ENCODE measurements at places on chromosomes 5 and 9. TPM values are rescaled to one million over a fixed set of nuclear protein-coding genes. Genes with fewer than 3 reads are reported as not detected.

- DNase-seq, result peak; percentile 67
These were observed 24.8 kb upstream of the HNRNPA0 start for GRCh38 chr5:137778772-137779564.

GRCh38 chr9:123631862-123632261 is 275.9 kb downstream of the CRB2 start:
- no peak for DNase-seq

DNA sequence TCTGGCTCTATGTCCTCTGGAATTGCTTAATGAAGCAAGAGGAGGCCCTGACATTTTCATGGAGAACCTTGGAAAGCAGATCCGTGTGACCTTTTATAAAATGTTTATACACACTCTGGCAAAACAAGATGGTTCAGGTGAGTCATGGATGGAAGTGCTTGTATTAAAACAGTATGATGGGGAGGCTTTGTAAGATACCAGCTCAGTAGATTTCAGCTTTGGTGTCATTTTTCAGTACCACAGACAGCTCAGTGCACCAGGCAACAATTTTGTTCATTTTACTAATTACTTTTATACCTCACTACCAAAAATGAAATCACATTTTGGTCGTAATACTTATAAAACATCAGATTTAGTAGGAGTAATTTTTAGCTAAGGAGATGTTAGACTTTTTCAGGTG is 5.2 kb downstream of the KCNN2 start:
- DNase-seq, result no peak

GRCh38 chr5:133401731-133402347 is 210.5 kb downstream of the FSTL4 start:
- no peak for DNase-seq

DNA sequence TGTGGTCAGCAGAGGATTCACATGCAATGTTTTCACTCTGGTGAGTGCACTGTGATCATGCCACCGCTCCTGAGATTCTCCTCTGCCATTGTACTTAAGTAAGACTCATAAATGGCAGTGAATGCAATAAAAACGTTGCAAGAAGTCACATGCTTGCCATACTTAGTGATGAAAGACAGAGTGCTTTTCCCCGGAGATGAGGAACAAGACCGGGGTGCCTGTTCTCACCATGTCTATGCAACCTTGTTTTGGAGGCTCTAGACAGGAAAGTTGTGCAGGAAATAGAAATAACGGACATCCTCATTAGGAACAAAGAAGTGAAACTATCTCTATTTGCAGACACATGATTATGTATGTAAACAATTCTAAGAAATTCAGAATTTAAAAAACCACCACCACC is 84.7 kb upstream of the IRX2 start:
- no peak for DNase-seq

GRCh38 chr5:4079831-4080230 is 484.2 kb downstream of the IRX1 start:
- no peak for DNase-seq

- no peak for DNase-seq
These were observed 39.1 kb upstream of the FLT4 start for GRCh38 chr5:180688330-180689070.

DNA sequence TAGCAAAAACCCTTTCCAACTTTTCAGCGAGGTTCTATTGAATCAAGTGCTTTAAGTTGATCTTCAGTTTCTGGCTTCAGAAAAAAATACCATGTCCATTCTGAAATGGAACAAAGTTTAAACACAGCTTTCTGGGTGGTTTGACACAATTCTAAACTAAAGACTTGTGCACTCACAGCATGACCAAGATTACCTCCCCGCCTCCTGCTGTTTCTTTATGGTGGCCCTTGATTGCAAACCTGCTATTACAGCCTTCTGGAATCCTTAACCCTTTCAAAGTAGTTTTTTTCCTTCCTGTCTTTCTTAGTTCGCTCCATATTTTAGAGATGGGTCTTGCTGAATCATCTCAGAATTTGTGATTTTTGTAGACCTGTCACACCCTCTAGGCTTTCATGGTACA is 135.9 kb upstream of the FBN2 start:
- no peak for DNase-seq

- DNase-seq, result no peak
These were observed 56.1 kb upstream of the NTRK2 start for GRCh38 chr9:84613431-84613830.

DNA sequence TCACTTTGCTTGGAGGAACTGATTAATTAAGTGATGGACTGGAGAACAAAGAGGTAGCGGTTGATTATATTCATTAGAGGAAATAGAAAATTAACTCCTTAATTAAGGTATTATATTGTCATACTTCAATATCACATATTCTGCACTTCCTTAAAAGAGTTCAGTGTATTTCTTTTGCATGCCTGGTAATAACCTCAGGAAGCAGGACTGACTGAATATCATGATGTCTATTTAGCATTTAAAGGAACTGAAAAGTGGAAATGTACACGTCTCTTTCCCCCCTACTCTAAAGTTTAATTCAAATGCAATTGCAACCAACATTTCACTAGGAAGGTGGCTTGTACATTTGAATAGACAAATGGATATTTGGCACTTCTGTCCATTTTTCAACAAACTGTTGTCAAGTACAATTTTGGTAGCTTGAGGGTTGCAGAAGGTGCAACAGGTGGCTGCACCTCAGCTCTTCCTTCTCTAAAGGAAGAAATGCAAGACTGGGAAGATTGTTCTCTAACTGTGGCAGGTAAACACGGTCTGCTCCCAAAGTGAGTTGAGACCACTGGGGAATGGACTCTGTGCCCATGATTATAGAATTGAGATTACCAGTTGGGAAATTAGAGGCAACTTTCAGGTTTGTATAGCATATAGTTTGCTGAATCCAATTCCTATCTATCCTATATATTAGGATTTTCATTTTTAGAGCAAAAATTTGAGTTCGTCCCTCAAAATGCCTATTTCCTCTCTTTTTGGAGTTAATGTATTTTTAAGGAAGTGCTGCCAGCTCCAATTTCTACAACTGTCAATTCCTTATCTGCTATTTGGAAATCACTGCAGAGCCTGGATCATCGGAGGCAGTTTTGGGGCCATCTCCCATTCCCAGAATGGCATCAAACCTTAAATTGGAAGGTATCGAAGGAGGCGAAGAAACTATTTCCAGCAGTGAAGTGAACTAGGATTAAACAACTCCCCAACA is 98.9 kb upstream of the TAF11L2 start:
- DNase-seq, result no peak

GRCh38 chr5:157593052-157593757 is 17.6 kb upstream of the ADAM19 start:
- DNase-seq, result no peak

DNA sequence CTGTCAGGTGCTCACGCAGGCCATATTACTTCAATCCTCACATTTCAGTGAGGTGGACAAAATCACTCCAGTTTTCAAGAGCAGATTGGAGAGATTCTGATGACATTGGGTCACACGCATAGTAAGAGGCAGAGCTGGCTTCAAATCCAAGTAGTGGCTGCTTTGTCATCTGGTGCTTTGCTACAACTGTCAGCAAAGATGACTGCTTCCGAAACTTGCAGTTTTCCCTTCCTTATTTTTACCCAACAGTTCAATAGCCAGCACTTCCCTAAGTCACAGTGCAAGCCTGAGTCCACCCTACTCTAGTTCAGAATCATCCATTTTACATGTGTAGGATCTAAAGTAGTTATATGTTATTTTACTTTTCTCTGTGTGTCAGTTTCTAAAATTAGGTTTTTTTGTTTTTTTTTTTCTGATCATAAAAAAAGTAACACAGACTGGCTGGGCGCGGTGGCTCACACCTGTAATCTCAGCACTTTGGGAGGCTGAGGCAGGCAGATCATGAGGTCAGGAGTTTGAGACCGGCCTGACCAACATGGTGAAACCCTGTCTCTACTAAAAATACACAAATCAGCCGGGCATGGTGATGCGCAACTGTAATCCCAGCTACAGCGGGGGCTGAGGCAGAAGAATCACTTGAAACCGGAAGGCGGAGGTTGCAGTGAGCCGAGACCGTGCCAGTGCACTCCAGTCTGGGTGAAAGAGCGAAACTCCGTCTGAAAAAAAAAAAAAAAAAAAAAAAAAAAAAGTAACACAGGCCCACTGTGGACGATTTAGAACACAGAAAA is 49.6 kb downstream of the ANKDD1B start:
- no peak for DNase-seq

DNA sequence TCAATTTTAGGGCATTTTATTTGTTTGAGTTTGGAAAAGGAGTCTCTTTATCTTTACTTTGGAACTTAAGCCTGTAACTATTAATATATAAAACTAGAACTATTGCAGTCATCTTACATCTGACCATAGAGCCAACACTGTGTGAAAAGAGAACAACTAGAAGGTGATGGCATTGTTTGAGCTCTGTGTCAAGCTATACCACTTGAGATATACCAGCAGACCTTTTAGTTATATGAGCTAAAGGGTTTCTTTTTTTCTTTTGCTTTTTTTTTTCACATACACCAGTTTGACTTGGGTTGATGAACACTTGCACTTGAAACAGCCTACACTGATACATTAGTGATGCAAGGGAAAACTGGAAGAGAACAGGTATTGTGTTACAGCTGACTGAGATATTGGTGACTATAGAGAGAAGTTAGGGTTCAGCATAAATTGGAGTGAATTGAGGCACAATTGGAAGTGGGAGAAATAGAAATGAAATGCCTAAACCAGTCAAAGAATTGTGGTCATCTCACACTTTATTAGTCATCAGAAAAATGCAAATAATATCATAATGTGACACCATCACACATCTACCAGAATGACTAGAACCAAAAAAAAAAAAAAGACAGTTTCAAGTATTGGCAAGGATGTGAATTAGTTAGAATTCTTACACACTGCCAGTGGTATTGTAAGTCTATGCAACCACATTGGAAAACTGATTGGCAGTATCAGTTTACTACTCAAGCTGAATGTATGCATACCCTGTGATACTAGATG is 60.9 kb downstream of the ADRB2 start:
- no peak for DNase-seq

DNA sequence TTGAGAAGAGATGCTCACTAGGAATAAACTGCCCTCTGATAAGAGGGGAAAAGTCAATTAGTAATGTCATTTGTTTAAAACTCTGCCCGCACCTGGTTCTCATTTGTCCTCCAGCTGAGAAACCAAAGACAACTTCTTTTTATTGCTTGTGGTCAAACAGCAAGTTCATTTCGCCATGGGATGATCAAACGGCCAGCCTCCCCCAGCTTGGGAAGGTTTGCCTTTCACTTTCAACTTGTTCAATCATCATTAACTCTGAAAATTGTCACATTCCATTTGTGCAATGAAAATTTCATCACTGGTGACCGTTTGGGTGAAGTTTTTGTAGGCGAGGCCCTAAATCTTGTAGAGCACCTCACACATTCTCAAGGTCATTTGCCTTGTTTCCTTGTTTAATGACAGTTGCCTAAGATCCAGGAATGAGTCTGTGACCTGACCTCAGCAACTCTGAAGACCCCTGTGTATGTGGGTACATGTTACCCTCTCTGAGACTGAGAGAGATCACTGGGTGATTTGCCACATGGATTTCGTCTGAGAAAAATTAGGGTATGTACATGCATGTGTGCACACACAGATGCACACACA is 117.7 kb downstream of the MARCHF3 start:
- no peak for DNase-seq

GRCh38 chr9:6512085-6512657 is 99.2 kb downstream of the UHRF2 start:
- DNase-seq, result peak; percentile 60

DNA sequence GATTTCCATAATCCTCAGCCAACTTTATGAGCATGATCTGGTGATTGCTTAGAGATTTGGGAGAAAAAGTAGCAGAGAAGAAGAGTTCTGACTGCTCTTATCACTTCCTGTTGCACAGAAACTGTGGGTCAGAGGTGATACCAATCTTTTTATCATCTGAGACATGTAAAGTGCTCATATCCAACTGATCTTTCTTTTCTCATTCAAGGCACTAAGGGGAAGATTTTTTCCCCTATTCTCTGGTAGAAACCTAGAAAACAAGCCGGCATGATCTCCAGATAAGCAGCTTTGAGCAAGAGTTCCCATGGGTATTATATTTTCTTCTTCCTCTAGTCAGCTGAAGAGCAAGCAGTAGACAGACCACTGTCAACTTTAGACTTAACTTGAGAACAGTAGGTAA is 29.0 kb upstream of the GPR150 start:
- DNase-seq, result no peak

DNA sequence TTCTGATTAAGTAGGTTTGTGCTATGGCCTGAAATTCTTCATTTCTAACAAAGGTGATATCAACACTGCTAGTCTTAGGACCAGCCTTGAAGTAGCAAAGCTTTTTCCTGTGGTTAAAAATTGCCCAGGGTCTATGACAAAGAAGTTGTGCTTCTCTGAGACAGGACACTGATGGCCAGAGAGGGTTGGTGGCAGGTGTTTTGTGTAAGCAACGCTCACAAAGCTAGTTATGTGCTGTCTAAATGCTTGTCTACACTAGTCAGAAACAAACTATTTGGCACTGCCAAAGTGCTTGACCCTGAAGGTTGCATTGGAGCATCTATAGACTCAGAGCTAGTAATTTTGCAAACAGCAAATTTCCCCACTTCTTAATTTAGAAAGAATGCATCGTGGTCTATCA is 44.1 kb upstream of the SELENOP start:
- DNase-seq, result no peak

GRCh38 chr5:169945831-169946261 is 34.4 kb downstream of the INSYN2B start:
- peak; percentile 95 for DNase-seq

GRCh38 chr5:17697671-17698070 is 63.4 kb downstream of the TAF11L14 start:
- no peak for DNase-seq

GRCh38 chr5:126509339-126509738 is 85.7 kb downstream of the ALDH7A1 start:
- DNase-seq, result no peak

DNA sequence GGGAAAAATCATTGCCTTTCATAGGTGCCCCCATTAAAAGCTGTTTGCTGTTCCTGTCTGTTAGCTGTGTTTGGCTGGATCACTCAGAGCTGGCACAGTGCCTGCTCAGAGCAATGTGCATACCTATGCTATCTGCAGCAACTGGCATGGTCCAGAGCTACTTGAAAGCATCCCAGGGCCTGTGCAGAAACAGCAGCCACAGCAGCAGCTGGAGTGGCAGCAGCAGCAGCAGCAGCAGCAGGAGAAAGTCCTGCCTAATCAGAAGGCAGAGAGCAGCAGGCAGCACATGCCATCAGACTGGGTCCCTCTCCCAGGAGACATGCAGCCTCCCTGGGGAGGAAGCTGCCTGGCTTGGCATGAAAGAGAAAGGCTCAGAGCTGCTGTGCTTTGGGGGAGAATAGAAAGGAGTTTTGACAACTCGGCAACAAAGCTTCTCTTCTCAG is 243.8 kb upstream of the WWC1 start:
- DNase-seq, result peak; percentile 15

GRCh38 chr5:15539951-15540350 is 40.0 kb downstream of the FBXL7 start:
- no peak for DNase-seq

The HEXB gene
- 241 TPM for total RNA-seq

The C5orf34 gene
- total RNA-seq, result 10.4 TPM

The AIF1L gene
- total RNA-seq, result 0.45 TPM

The SLC4A9 gene
- not detected for total RNA-seq

The FOXD4L4 gene
- 0.09 TPM for total RNA-seq

The WDR31 gene
- total RNA-seq, result 2.4 TPM

The POLE3 gene
- total RNA-seq, result 15.5 TPM

The NAIP gene
- total RNA-seq, result 4.3 TPM

The IL4 gene
- not detected for total RNA-seq
